ENCODE measurements at places on chromosomes 4 and X.
A peak's percentile ranks its signal among the peaks of the same experiment; 100 is the strongest.

DNA sequence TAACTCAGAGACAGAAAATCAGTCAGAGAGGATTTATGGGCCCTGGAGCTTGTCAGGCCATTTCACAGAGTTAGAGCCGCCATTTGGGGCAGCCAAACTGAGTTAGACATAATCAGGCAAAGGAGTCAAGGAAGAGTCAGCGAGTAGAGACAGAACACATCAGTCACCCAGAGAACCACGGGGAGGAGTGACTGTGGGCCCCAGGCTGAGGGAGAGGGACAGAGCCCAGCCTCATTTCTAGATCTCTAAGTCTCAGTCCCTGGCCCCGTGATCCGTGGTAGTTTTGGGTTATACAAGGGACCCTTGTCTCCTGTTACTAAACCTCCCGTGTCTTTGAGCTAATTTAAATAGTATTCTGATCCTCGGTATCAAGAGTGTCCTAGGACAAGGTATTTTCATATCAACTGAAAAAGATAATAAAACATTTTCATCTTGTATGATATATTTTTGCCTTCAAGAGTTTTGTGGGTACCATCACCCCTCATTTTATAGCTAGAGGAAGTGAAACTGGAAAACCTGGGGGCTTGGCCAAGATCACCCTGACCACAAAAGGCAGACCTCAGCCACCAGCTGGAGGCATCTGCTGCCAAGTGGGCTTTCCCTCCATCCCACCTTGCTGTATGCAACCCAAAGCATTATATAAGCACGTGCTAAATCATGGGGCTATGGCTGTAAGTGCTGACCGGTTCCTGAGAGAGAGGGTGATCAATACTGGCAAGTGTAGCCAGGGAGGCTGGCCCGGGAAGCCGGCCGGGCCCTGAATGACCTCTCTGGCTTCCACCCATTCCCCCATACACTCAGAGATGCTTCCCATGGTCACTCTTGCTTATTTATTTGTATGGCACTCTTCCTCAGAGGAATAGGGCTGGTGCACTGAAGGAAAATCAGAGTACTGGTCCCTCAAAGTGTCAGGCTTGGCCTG is 204.1 kb downstream of the BCOR start:
- no peak for DNase-seq

DNA sequence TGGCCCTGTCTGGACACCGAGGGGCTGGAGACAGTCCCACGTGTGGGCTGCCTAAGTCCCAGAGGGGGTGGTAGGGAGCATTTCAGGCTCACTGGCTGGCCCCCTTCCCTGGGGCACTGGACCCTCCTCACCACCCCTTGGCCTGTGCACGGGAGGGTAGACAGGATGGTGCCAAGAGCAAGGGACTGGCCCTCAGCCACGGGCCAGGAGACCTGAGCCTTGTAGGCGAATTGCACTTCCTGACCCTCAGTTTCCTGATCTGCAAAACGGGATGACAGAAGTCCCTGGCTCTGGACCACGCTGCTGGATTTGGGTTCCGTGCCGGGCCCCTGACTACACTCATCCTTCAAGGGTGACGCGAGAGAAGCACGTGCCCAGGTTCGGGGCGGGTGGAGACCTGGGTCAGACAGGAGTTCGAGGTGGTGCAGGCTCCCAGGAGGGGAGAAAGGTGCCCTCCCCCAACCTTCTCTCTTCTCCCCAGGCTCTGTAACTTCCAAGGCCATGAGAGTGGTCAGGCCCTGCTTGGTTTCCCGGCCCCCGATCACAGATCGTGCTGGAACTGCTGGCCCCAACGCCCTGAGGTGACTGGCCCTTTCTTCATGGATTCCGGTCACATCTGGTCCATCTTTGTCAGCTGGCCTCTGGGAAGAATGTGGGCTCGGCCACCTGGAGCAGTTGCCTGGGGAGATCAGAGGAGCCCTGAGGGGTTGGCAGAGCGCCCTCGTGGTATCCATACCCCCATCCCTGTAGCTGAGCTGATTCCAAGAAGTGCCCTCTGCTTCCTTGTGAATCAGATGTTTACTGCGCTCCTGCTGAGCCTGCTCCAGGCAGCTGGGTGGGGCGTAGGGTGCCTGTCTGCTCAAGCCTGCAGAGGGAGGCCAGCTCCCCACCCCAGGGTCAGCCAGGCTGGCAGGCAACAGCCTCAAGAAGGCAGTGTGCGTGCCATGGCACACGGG is 3.3 kb downstream of the SH3BP2 start:
- DNase-seq, result no peak

DNA sequence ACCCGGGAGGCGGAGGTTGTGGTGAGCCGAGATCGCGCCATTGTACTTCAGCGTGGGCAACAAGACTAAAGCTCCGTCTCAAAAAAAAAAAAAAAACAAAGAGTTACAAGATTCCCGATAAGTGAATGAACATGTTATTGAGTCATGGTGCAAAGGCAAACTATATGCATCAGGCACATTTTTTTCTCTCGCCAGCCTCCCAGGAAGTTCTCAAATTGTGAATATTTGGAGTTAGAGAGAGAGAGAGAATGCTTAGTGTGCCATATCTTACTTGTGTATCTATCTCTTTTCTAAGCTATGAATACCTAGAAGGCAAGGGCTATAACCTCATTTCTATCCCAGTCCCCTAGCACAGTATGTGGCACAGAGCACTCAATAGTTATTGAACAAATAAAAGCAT is 400.8 kb downstream of the RPA4 start:
- DNase-seq, result no peak

DNA sequence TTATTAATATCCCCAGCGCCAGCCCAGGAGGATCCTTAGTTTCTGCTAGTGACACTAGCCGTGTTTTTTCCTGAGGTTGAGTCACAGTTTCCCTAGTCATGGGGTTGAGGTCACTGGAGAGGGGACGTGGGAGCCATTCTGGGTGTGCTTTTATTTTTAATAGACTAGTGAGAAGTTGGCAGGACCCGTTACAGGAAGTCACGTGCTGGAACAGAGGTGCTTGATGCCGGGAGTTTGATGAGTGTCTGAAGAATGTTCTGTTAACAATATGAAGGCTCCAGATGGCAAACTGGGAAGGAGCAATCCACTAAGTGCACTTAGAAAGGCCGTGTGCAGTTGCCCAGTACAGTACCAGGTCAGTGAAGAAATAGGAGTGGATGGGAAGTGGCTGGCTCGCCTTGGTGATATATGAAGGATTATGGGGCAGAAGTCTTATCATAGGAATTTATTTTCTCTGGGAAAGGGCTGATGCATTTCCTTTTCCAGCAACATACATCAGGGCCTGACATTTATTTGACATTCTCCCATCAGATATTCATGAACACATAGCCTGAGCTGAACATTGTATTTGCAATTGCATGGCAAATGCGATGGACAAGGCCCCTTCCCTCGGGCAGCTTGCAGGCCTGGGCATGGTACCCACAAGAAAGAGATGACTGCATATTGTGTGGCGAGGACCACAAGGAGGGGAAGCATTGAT is 291.8 kb downstream of the FBXW7 start:
- no peak for DNase-seq

GRCh38 chrX:1443496-1444075 is 9.1 kb downstream of the ASMTL start:
- DNase-seq, result no peak

DNA sequence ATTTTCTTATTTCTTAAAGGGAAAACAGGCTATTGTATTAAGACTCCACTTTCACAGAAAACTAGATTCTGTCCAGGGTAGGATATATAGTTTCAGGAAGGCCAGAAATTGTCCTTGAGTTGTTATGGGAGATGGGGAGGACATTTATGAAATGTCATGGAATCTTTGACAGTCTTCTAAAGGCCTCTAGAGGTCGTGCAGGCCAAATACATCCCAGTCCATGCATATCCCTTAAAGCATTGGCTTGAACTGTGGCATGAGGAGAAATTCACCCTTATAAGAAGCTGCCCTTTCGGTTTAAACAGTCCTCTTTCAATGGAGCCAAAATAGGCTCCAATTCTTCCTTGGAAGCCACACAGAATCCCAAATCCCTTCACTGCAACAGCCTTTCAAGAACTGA is 183.6 kb upstream of the NOCT start:
- DNase-seq, result no peak

DNA sequence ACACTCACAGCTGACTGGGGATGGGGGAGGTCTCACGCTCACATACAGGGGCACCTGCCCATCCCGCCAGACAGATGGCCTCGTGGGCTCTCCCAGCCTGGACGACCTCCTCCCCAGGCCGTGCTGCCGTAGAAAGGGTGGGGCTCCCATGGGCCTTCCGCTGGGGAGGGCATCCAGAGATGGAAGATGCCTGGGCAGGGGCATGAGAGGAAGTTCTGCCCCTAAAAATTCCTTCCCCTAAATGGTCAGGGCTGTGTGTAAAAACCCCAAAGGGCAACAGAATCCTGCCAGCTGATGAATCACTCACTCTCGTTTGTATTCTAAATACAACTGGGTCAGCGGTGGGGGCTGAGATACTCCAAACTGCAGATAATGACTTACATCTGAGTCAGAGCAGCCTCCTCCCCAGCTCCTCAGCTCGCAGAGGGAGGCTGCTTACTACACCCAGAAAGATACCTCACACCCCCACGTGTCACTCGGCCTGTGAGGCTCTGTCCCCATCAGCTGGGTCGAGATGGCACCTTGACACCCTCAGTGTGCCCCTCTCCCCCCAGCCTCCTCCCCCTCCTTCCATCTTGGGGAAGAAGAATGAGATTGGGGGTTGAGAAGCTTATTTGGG is 10.1 kb downstream of the WDR1 start:
- DNase-seq, result peak; percentile 40

GRCh38 chr4:158729716-158730559 is 6.7 kb upstream of the PPID start:
- DNase-seq, result peak; percentile 14

GRCh38 chr4:152805071-152805650 is 25.4 kb downstream of the ARFIP1 start:
- DNase-seq, result no peak

GRCh38 chr4:151555151-151555945 is 146.4 kb downstream of the FHIP1A start:
- DNase-seq, result no peak
